ENCODE measurements at places on chromosomes 3 and 15.

DNA sequence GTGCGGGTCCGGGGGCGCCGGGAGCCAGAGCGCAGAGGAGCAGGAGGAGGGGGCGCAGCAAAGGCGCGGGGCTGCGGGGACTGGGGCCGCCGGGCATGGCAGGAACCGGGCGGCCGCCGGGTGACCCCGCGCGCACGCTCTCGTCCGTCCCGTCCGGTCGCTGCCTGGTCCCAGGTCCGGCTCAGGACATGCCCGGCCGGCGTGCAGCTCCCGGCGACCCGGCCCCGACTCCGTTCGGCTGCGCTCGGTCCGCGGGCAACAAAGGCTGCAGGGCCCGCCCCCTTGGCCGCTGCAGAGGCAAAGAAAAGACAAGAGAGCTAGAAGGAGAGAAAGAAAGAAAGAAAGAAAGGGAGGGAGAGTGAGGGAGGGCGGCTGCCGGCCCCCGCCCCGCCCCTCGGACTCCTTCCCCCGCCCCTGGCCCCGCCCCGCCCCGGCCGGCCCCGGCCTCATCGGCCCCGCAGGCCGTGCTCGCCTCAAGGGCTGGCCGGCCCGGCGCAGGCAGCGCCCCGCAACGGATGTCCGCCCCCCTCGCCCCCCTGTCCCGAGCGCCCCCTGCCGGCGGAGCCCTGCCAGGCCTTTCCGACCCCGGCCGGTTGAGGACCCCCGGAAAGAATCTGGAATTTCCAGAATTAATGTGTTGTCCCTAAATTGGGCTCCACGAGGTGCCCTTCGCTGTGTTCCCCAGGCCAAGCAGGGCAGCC, at the start of gene ADAMTS7:
ADAMTS7 (minus strand) TSS at position 341 of the 701 bp plus-strand sequence; CDS start at position 97, 244 bp downstream.
- no peak for DNase-seq

- peak; percentile 7 for DNase-seq
These were observed 1.4 kb downstream of the MBNL1 start for GRCh38 chr3:152269831-152270734.

GRCh38 chr15:20280933-20281463, 260.6 kb downstream of the GOLGA6L6 start:
- no peak for DNase-seq

DNA sequence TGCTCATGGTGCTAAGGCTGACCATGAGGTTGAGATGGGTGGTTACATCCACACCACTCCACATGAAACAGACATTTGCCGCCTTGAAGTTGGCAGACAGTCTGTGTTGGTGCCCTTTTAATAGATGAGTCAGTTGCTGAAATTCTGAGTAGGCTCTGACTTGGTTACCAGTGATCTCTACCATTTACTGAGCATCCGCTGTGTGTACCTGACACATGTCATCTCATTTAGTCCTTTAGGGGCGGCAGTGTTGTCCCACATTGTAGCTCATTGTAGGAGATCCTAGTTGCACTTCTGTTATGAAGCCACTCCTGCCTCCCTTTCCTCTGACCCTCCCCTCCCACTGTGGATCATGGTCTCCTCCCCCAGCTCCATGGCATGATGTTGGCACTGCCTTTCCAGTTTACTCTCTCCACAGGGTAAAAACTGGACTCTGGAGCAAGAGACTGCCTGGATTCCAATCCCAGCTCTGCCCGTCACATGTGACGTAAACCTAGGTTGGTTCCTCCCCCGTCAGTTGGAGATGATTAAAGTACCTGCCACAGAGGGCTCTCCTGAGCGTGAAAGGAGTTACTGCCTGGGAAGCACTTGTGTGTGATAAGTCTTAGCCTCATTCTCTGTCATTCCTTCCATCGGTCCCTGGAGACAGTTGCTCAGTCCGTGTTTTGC, 21.6 kb downstream of the SLCO3A1 start:
- no peak for DNase-seq

DNA sequence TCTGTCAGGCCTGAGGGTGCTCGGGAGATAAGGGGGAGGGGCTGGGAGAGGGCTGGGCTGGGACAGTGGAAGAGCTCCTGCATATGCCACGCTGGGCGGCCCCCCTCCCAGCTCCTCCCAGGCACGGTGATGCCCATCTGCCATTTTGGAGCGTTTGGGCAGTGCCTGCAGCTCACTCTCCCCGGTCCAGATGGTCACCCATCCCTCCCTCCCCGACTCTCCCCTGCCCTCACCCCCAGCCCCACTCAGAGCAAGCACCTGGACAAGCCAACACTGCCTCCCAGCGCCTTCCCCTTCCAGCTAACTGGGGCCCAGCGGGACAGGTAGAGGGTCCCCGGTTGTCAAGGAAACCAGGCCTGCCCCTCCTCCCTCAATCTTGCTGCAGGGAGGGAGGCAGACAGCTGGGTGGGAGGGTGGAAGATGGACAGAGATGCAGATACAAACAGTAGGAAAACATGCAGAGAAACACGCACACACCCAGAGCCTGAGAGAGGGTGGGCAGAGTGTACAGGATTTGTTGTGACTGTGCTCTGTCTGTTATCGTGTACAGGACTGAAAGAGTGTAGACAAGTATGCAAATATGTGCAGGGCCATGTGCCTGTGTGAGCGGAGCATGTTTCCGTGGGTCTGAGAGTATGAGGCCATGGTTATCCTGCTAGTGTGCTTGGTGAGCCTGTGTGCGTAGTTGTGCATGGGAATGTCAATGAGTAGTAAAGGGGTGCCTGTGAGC, 17.5 kb upstream of the CORO2B start:
- DNase-seq, result no peak

DNA sequence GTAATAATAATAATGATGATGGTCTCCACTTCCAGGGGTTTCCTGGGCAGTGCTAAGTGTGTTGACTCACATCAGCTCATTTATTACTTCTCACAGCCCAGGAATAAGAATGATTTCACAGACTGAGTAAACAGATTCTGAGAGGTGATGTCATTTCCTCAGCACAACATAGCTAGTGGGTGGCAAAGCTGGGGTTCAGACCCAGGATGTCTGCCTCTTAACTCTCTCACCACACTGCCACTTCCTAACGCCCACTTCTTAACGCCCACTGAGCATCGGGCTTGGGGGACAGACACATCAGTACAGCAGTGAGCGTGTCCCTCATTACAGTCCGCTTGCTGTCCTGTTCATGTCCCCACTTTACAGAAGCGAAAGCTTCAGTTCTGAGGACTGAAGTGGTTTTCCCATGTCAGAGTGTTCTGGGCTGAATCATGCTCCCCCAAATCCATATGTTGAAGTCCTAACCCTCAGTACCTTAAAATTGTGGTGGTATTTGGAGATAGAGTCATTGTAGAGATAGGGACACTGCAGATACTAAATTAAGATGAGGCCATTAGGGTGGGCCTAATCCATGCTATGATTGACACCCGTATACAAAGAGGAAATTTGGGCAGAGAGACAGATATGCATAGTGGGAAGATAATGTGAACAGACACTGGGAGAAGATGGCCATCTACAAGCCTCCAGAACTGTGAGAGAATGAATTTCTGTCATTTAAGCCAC, 68.0 kb downstream of the ATP2B2 start:
- DNase-seq, result no peak

DNA sequence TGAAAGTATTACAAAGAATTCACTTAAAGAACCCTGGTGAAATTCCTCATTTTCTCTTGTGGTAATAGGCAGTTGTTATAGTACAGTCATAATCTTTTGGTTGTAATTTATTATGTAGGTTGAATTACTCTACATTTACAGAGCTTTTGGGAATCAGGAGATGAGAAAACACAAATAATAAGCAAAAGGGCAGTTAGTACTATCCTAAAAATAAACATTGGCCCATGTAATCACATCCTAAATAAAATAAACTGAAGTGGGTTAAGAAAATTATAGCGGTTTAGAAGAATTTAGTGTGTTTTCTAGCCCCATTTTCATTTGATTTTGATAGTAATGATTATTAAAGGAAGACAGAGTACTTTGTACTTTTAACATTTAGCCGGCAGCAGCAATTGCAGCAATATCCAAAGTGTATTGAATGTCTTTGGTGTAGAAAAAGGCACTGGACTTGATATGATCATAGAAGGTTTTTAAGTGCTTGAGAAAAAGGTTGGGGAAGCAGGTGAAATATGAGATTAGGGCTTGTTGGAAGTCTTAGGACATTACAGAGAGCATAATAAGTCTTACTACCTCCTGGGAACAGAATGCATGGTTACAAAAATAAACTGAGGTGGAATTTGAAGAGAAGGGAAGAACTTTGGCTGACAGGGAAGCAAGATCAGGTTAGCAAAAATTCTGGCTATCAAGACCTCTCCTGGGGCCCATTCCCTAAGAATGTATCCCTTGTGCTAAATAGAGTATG, 79.9 kb downstream of the MBNL1 start:
- DNase-seq, result no peak

GRCh38 chr3:40207796-40208195, 101.7 kb upstream of the EIF1B start:
- DNase-seq, result no peak

Measured in urinary bladder (tissue), 4 donors.